ENCODE measurements at places on chromosomes 3 and 15.

GRCh38 chr15:89675606-89676005, 3.6 kb downstream of the PLIN1 start:
- DNase-seq, result no peak

- DNase-seq, result no peak
Measured at GRCh38 chr3:126939733-126940132, 43.2 kb upstream of the PLXNA1 start.

GRCh38 chr3:186880406-186880805, 37.9 kb downstream of the ADIPOQ start:
- DNase-seq, result no peak

DNA sequence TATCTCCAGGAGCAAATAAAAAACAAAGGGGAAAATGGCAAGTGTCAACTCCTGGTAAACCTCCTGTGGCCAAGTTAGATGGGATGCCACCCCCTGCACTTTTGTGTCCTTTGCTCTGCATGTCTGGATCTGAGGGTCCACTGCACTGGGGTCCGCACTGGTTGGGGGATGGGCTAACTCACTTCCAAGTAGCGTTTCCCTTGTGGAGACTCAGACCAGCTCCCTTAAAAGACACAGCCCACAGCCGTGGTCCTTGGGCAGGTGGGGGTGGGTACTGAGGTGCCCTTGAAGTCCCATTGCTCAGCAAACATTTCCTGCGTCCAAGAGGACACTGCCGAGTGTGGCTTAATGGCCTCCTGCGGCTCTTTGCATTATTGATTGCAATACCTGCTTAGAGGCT, 188.2 kb downstream of the MEGF11 start:
- DNase-seq, result no peak

- no peak for DNase-seq
Measured at GRCh38 chr3:125436921-125437320, 61.8 kb upstream of the ZNF148 start.

- DNase-seq, result no peak
Measured at GRCh38 chr3:157103280-157103679, 56.7 kb downstream of the CCNL1 start.

- DNase-seq, result no peak
Measured at GRCh38 chr3:41141433-41142167, 57.7 kb upstream of the CTNNB1 start.

DNA sequence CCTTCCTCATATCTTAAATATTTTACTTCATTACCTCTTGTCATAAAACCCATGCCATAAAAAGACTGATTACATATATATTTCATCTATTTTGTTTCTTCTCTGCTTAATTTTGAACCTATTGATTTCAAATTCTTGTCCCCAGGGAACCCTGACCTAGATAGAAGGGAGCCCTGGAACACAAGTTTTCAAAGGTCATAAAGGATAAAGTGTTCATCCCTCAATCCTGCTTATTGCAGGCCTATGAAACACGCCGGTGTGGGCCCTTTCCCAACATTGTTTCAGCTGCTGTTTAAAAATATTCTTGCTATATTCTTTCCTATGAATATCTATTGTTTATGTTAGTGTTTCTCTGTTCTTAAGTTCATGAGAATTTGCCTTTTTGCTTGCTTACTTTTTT, 1389.5 kb upstream of the GBE1 start:
- DNase-seq, result no peak

GRCh38 chr3:177842302-177842701, 645.0 kb upstream of the TBL1XR1 start:
- DNase-seq, result no peak

GRCh38 chr3:43893727-43894126, 203.0 kb downstream of the ABHD5 start:
- no peak for DNase-seq

GRCh38 chr3:15427182-15427880, at the start of the genes EAF1 and METTL6:
Gene EAF1, plus strand, starts transcription at chr3:15427598. Its CDS starts 182 bp downstream, at chr3:15427780.
Gene METTL6, minus strand, starts transcription at chr3:15427544. Its CDS starts 1,033 bp downstream, at chr3:15426511.
- peak; percentile 84 for DNase-seq

GRCh38 chr3:113051302-113051711, 60.5 kb downstream of the GTPBP8 start:
- DNase-seq, result peak; percentile 87

DNA sequence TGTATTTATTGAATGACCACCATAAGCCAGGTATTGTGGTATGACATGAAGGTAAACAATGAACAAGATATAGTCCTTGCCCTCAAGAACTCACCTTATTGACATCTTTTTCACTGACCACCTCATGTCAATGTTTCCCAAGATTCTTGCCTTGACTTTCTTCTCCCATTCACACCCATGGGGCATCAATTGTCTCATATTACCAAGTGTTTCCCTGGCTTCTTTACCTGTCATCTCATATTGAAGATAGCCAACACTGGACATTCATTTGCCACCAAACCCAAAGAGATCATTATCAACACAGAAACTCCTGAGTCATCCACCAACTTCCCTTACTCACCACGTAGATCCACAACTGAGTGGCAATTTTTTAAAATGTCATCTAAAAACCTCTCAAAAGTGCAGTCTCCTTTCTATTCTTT, 2.2 kb downstream of the EFHB start:
- no peak for DNase-seq

- DNase-seq, result no peak
Measured at GRCh38 chr3:155079746-155080487, at the start of gene MME. Gene MME, plus strand, starts transcription at chr3:155080319. Its CDS starts 3,849 bp downstream, at chr3:155084168.

DNA sequence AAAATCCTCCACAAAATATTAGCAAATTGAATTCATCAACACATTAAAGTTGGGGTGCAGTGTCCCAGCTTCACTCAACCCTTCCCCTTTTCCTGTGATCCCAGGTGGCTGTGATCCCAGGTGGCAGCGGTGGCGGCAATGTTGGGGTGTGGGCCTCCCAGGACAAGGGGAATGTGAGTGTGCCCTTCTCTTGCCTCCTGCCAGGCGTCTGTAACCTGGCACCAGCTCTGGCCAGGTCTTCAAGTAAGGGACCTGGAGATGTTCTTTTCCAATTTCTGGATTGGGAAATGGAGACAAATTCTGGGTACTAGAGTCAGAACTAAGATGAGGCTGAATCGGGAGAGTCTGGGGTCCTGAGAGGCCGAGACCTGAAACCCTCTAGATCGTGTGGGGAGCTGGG, 20.1 kb downstream of the GOLGA6A start:
- DNase-seq, result no peak

- DNase-seq, result no peak
Measured at GRCh38 chr15:87608238-87609028, 648.1 kb downstream of the NTRK3 start.

DNA sequence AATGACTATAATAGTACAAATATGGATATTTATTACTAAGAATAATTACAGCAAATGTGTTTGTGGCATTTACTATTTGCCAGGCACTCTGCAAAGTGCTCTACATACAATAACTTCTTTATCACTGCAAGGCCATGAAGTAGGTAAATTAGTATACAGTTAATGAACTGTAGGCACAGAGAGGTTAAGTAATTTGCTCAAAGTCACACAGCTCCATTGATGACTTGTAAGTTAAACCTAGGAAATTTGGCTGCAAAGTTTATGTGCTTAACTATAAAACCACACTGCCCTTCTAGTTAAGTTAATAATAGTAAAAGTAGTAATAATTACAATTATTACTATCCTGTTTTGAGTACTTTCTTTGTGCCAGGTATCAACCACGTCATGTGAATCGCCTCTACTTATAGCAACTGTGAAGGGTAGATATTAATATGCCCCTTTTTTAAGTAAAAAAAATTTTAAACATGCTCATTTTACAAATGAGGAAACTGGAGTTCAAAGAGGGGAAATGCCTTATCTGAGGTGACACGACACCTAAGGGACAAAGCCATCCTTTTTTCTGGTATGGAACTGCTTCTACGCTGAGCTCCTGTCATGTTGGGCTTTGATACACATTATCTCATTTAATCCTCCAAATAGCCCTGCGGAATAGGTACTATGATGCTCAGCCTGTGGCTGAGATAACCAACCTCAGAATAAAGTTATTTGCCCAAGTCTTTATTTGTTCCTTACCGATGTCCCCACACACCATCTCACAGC, 8.5 kb downstream of the BHLHE40 start:
- DNase-seq, result no peak

- no peak for DNase-seq
Measured at GRCh38 chr15:35321926-35322325, 224.0 kb downstream of the DPH6 start.

DNA sequence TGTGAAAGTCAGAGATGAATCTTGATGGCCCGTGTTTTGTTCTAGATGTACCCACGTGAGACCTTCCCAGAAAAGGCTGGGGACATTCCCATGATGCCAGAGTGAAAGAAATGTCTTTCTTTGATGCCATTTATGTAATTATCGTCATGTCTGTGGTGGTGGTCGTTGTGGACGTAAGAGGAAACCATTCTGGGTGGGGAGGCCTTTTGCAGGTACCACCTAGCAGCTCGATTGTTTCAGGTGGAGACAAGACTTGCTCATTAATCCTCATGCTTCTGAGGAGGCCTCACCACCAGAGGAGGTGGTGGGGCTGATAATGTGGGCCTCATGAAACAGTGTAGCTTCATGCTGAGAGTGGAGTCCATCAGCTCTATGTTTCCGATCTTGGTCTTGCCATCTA, 58.1 kb upstream of the USP3 start:
- peak; percentile 63 for DNase-seq

GRCh38 chr15:59649603-59650002, 7.7 kb downstream of the GTF2A2 start:
- no peak for DNase-seq

- no peak for DNase-seq
Measured at GRCh38 chr15:31292391-31293015, 34.1 kb upstream of the KLF13 start.

- DNase-seq, result peak; percentile 70
Measured at GRCh38 chr3:141255846-141256261, 24.2 kb downstream of the PXYLP1 start.

GRCh38 chr3:180959691-180960090, 29.8 kb downstream of the DNAJC19 start:
- no peak for DNase-seq

DNA sequence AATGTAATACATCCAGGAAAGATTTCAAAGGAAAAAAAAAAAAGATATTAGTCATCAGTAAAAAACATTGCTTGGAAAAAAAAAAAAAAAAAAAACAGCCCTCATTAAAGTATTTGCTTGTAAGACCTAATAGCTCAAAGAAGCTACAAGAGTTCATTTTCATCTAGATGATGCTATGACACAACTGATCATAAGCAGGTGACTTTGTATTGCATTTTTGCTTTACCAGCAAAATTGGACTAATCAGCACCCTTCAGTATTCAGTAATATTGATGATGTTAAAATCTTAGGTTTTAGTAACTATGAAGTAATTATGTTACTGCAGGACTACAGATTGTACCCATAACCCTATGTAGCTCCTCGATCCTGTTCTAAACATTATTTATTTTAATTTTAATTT, 214.7 kb upstream of the CADM2 start:
- no peak for DNase-seq

GRCh38 chr3:69324362-69325025, 61.4 kb downstream of the FRMD4B start:
- DNase-seq, result no peak

DNA sequence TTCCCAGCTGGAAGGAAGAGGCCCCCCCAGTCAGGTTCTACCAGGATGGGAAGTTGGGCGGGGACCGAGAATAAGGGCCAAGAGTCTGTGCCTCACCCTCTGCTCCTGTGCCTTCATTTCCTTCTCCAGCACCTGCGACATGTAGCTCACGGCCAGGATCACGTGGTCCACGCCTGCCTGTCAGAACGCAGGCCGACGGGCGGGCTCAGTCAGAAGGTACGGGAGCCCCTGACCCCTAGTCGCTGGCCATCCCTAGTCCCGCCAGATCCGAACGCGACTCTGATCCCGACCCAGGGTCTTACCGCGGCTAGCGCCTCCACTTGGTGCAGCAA, 489 bp downstream of the GMPPB start:
- peak; percentile 67 for DNase-seq

GRCh38 chr15:60161704-60162103, 157.6 kb downstream of the FOXB1 start:
- DNase-seq, result no peak

DNA sequence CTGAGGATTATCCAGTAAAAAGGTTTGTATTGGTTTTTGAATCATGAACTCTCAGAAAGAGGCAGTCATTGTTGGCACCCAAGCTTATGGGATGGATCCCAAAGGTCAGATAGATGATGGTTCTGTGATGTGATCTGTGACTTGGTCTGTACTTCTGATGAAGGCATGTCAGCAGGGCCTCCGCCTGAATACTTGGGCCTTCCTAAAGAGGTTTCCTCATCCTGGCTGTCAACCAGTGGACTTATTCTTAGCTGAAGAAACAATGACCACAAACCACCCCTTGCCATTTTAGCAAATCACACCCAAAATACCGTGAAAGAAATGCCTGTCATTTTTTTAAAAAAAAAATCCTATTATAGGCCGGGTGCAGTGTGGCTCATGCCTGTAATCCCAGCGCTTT, 48.2 kb upstream of the SLC9A9 start:
- no peak for DNase-seq

GRCh38 chr15:65732698-65733097, 59.4 kb downstream of the DENND4A start:
- no peak for DNase-seq

GRCh38 chr3:3664935-3665334, 134.3 kb upstream of the LRRN1 start:
- no peak for DNase-seq

DNA sequence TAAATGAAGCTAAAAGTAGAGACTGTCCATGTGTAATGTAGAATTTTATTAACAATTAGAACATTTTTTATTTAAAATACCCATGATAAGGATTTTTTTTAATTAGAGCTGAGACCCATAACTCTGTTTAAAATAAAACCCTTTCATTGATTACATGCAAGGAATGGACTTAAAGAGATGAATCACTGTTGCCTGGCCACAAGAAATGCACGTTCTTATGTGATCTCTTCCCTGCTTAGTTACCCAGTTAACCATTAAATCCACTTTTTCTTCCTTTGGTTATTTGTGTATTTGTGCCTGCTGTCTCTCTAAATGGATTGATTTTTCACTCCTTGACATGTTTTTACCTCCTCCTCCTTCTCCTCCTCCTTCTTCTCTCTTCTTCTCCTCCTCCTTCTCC, 83.3 kb upstream of the SLITRK3 start:
- no peak for DNase-seq

GRCh38 chr15:71348597-71348996, 233.3 kb downstream of the THSD4 start:
- no peak for DNase-seq

DNA sequence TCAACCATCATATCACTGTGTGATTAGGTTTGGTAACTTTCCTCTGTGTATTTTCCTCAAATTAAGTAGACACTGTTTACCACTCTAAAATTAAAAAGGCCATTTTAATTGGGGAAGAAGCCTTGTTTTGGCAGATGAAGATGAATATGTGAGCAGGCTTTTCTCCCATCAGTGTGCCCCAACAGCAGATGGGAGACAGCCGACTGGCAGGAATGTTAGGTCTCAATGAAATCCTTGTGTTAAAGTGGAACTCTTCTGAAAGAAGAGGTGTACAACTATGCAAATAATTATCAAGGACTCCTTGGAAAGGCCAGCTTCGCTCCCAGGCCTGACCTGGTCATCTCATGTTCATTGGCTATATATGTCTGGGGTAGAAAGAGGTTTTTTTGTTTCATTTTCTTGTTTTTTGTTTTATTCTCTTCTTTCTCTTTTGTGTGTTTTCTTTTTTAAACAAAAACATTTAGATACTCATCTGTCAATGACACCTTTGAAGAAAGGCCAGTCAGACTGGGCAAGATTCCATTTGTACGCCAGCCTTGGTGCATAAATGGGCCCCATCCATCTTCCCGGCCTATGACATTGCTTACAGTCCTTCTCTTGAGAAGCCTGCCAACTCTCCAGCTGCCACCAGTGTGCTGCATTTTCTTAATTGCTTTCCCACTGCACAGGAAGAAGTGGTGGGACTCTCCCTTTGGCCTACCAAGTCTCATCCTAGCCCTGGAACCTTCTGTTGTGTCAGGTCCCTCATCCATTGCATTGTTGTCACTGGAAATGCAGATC, 25.8 kb downstream of the LRTM1 start:
- no peak for DNase-seq

GRCh38 chr15:42932833-42933515, 12.4 kb upstream of the TTBK2 start:
- DNase-seq, result no peak
